Inflammatory macrophage treated with lipopolysaccharide for 4 hours (primary cell): ENCODE measurements at places on chromosomes 7 and 10.

DNA sequence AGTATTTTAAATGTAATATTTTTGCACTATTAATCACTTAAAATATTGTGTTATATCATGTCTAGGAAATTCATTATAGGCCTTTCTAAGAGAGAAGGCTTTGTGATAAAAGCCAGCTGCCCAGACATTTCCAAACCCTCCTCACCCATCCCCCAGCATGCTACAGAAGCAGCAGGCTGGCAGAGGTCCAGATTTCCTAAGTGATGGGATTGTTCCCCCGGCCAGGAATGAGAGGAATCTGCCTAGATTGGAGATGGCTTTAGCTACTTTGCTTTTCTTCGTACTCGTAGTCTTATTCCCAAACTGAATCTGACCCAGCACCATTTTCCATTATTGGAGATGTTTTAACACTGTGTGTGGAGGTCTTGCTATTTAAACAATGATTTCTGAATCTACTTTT lies 29.4 kb downstream of the CDK14 start:
- no peak for DNase-seq

DNA sequence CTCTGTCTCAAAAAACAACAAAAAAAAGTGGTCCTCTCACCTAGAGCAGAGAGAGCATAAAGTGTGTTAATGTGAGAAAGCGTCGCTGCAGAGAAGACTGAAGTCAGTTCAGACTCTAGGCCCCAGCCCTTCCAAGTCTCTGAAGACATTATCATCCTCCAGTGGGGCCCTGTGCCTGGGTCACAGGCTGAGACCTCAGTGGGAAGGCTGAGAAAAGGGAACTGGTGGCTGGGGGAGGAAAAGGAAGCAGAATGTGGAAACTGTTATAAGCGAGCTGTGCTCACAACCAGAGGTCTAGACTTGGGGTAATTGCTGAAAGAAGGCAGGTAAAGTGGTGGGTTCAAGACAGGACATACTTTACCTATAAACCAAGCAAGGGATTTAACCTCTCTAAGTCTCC lies 4.9 kb upstream of the RRP12 start:
- peak; percentile 91 for DNase-seq

DNA sequence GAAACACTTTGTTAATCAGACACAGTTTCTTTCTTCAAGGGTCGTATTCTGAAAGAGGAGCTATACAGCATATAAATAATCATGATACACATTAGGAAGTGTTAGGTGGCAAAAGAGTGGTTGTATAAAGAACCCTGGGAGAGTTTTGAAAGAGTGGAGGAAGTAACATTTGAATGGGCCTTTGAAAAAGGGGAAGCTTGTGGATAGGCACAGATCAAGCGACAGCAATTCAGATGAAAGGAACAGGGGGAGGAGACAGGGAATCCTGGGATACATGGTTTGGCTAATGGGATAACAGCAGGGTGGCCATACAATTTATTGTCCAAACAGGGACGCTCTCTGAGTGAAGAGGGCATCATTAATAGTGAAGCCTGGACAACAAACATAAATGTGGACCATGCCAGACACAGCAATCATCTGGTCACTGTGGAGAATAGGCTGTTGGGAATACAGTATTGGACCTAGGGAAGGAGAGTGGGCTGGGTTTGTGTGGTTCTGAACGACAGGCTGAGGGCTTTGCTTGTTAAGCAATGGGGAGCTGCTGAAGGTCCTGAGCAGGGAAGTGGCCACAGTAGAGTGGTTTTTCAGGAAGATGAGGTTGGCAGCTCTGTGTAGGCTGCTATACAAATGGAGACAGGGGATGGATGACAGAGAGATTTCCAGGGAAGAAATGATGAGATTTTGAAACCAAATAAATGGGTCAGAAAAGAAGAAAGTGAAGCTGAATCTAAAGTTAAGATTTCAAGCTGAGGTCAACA lies 75.9 kb downstream of the ICA1 start:
- DNase-seq = peak; percentile 55

GRCh38 chr10:84308021-84308420 lies 20.4 kb upstream of the CCSER2 start:
- DNase-seq = no peak

GRCh38 chr7:114789161-114789560 lies 132.7 kb upstream of the MDFIC start:
- no peak for DNase-seq

DNA sequence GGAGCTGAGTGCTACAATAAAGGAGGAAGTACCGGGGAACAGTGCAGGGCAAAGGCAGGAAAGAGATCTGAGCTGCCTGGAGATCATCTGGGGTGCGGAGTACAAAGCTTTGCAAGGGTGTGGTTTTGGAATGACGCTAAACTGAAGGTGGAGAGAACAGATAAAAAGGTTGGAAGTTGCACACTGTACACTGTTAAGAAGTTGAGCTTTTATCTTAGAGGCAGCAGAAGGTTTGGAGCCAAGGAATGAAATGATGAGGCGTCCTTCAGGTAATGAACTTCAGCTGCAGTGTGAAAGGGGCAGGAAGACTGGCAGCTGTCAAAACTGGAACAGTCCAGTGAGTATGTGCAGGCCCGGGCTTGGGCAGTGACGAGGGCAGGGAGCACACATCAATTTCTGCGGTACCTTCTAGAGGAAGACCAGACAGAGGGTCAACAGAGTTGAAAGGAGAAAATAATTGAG lies 7.2 kb upstream of the ANKRD61 start:
- DNase-seq = no peak

DNA sequence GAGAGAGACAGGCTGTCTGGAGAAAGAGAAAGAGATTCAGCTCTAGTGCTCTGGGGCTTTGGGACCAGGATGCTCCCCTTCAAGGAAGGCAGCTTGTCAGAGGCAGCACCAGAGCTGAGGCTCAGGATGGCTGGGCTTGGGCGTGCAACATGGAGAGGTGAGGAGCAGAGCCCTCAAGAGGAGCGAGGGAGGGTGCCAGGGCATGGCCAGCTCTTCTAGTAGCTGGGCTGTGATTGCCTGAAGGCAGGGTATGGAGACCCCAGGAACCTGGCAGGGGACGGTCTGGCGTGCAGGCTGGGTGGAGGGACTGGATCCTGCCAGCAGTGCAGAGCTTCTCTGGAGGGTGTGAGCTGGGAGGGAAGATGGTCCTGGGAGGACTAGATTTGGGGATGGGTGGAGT lies 40.2 kb downstream of the ANTXRL start:
- no peak for DNase-seq

DNA sequence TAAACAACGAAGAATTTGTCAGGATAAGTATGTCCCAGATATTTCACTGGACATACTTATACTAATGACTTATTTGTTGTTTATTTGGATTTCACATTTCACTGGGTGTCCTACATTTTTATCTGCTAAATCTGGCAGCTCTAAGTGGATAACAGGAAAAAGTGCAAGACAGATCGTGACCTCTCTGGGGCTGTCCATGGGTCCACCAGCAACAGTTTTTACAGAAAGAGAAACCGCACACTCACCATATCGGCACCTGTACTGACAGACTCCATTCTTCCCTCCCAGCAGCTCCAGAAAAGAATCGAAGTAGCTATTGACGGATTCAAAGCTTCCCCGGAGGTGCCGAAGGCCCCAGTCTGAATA lies 393 bp downstream of the PLA2G12B start:
- DNase-seq = no peak

GRCh38 chr10:84822931-84823630 lies 494.7 kb downstream of the CCSER2 start:
- DNase-seq = no peak

DNA sequence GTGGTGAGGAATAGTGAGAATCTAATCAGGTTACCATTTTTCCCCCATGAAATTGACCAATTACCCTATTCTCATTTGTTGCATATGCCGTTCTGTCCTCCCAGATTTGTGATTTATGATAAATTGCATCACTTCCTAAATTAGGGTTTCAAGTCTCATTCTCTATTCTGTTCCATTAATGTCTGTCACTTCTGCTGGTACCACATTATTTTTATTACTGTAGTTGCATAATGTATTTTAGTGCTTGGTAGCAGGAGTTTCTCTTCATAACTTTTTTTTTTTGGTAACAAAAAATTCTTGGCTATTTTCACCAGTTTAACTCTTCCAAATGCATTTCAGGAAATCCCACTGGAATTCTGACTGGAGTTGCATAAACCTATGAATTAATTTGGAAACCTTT lies 44.0 kb upstream of the FAM133B start:
- peak; percentile 82 for DNase-seq

DNA sequence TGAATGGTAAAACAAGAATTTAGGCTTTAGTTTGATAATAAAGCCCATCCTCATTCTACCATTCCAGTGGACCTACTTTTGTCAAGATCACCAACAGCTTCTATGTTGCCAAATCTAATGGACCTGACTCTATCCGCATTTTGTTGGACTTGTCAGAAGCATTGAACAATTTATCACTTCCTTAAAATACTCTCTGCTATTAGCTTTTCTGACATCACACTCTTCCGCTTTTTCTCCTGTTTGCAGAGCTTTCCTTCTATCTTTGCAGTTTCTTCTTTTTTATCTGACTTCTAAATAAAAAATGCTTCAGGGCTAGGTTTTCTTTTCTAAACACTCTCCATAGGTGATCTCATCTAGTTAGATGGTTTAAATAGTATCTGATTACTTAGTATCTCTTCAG lies 42.7 kb upstream of the SMIM30 start:
- DNase-seq = peak; percentile 6

- no peak for DNase-seq
Measured at GRCh38 chr7:73841689-73842066, 638 bp downstream of the METTL27 start.

- DNase-seq = no peak
Measured at GRCh38 chr7:92400013-92400412, 47.3 kb upstream of the GATAD1 start.

DNA sequence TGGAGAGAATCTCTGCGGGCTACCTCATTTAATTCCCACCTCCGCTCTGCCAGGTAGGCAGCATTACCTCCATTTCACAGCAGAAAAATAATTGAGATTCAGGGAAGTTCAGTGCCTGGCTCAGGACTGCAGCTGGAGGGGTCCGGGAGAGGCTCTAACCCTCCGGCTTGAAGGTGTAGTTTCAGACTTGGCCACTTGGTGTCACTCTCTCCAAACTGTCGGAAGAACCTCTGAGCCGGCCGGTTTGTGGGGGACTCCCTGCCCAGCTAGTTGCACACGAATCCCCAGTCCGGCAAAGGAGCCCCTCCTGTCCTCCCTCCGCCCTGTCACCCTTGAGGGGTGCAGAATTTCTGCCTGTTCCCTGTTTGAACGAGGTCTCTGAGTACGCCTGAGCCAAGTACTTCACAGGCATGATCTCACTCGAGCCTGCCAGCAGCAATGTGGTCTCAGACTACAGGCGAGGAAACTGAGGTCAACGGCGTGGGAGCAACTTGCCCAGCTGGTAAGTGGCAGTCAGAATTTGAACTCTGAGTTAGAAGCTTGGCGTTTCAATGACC lies 144.7 kb upstream of the ZNF716 start:
- no peak for DNase-seq

DNA sequence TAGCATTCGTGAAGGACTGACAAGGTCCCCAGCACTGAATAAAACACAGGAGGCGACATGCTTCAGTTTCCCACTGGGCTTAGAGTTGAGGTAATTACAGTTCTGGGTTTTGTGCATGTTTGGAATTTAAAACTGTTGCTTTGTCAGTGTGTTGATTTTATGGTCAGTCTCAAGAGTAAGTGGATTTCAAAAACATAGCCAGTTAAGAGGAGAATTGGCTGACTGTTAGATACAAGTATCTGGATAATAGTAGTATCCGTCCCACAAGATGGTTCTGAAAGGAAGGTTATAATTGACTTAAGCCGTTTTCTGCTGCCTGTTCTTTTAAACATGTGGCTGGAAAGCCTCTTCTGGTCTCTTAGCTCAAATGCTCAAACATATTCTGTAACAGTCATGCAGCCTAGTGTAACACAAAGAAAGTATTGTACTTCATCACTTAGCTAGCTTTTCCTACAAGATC lies 170.9 kb downstream of the POLR1F start:
- no peak for DNase-seq

GRCh38 chr10:78856421-78856820 lies 212.3 kb upstream of the ZMIZ1 start:
- DNase-seq = no peak

DNA sequence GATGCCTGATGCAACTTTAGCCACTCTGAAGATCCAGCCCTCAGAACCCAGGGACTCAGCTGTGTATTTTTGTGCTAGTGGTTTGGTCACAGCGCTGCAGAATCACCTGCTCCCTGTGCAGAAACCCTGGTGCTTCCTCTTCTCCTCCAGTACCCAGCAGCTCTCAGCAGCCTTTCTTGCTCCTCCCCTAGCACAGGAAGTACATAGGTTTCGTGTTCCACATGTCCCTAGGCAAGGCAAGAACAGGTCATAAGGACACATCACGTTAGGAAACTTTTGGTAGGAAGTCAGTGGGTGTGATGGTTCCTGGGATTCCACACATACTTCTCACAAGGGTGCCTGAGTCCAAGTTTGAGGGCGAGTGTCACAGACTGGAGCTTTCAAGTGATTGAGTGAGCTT lies 167.9 kb upstream of the PRSS1 start:
- peak; percentile 89 for DNase-seq

GRCh38 chr10:72107325-72108003 lies 19.1 kb upstream of the SPOCK2 start:
- no peak for DNase-seq

DNA sequence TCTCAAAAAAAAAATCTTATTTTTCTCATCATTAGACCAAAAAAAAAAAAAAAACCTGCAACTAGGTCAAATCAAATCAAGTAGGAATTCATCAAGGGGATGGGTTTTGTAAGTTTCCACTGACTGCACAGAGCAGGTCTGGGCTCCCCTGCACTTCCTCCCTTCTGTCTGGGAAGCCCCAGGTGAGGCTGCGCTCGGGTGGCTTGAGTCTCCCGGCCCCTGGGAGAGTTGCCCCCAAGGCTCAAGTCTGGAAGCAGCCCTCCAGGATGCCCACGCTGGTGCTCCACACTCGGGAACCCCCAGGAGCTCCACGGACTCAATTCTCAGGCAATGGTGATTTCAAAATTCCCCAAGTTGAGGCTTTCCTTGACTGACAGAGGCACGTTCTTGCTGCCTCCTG lies 41.7 kb upstream of the RBM33 start:
- DNase-seq = no peak

DNA sequence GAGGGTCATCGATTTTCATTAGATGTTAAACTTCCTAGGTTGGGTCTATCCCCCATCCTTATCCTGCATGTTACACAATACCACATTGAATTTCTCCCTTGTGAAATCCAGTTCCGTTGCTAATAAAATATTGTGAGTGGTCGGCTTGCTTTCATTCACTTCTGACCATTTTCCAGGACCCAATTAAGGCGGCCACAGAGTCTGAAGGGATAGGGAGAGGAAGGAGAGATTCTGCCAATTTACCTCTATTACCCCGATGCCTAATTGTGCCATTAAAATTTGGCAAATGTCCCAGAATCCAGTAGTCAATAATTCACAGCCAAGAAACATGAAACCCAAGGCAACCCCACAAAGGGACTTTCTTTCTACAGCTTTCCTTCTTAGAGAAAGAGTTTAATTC lies 129.9 kb downstream of the IPMK start:
- no peak for DNase-seq

- peak; percentile 16 for DNase-seq
Measured at GRCh38 chr10:72392571-72392970, 37.9 kb upstream of the DNAJB12 start.

DNA sequence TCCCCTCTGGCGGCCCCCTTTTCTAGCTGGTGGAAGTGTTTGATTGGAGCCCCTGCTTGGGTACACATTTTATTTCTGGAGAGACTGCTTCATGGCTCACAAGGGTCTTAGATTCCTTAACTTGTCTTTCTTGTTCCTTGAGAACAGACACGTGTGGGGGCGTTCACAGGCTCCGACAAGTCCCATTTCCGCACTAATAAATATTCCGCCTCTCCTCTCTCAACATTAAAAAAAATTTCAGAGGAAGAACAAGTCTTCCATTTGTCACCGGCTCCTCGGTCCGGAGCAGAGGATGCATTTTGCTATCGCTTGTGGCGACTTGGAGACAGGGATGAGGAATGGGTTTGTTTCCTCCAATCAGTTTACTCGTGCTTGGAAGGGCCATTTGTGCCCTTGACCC lies 134.0 kb upstream of the PODXL start:
- DNase-seq = no peak
